ENCODE measurements at places on chromosomes 1 and 21. TPM values are rescaled to one million over a fixed set of nuclear protein-coding genes. Genes with fewer than 3 reads are reported as not detected.

DNA sequence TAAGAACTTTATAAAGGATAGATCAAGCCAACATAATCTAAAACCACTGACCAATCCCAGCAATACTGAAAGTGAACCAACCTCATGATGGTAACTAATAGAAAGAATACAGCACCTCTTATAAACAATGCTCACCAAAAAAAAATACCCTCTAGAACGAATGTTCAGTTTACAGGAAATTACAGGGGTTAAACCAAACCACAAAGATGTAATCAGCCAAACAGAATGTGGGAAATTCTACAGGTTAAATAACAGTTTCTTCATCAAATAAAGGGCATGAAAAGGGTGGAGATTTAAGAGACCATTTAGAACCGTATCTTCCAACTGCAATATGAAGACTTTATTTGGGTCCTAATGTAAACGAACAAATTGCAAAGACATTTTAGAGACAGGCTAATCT lies 30.4 kb downstream of the ARID4B start:
- H3K4me1 ChIP-seq, result peaks cover 36% of the 10 kb centered on the region
- DNase-seq, result peak; percentile 82
- no peaks in the 10 kb centered on the region for H3K36me3 ChIP-seq

GRCh38 chr1:50853325-50853724 lies 106.7 kb downstream of the FAF1 start:
- no peaks in the 10 kb centered on the region for H3K27me3 ChIP-seq
- no peak overlapping the region for H3K4me3 ChIP-seq
- DNase-seq, result no peak
- no peak overlapping the region for H3K27ac ChIP-seq
- H3K4me1 ChIP-seq, result no peaks in the 10 kb centered on the region

DNA sequence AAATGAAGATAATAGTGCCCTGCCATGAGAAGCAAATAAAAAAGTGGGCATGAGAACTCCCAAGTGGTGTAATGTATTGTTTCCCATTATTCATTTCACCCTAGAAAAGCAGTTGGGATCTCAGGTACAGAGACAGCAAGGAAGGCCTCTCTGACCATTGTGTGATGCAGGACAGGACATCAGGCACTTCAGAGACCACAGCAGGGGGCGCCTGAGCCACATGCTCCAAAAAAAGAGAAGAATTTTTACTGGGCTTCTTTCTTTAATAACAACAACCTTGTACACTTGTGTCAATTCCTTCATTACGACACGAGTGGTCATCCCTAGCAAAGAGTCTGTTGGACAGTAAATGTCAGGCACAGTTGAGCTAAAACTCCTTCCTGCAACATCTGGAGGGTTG lies 533.3 kb downstream of the OMA1 start:
- no peak overlapping the region for H3K27ac ChIP-seq
- H3K36me3 ChIP-seq, result no peaks in the 10 kb centered on the region
- no peaks in the 10 kb centered on the region for H3K4me1 ChIP-seq
- no peaks in the 10 kb centered on the region for H3K27me3 ChIP-seq
- no peak overlapping the region for H3K4me3 ChIP-seq

DNA sequence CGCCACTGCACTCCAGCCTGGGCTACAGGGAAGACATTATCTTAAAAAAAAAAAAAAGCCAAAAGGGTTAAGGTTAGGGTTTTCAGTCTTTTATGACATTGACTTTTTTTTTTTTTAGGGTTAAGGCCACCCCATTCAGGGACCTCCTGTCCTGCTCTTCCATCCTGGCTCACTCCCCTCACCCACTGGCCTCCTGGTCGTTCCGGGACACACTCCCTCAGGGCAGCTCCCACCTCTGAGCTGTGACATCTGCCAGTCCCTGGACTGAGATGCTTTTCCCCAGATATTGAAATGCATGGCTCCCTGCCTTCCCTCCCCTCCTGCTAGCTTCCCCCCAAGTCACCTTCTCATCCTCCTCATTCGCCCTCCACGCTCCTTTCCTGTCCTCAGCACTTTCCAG lies 9.6 kb downstream of the PLEKHG5 start:
- no peak for DNase-seq
- peaks cover 3% of the 10 kb centered on the region for H3K4me1 ChIP-seq
- no peak overlapping the region for H3K4me3 ChIP-seq
- no peaks in the 10 kb centered on the region for H3K36me3 ChIP-seq

DNA sequence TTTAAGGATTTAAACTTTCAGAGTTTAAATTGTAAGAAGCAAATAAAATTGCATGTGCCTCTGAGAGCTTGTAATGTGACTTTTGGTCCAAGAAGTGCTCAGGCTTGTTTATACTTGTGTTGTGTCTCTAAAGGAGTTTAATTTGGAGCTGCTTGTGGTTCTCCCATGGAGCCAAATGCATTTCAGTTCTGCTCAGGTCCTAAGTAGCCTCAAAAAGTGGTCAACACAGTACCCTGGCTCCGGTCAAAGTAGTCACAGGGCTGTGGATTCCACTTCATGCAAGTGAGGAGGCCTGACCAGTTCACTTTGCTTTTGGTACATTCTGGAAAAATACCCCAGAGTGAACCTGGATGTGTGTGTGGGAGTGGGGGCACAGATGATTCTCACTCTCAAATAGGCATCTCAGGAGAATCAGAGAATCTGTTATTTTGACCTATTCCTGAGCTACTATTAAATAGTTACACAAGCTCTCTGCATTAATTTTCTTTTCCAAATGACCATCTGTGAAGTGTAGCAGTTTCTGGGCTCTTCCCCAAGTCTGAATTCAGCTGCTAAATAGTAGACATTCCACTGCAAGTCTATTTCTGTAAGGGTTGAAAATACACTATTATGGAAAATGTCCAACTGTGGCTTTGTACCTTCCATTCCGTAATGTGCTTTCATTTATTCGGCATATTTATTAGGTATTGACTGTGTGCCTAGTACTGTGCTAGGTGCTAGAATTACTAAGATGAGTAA lies 31.7 kb upstream of the AGO1 start:
- no peak for DNase-seq
- H3K4me1 ChIP-seq, result no peaks in the 10 kb centered on the region
- peaks cover 9% of the 10 kb centered on the region for H3K36me3 ChIP-seq
- H3K27ac ChIP-seq, result no peak overlapping the region
- H3K4me3 ChIP-seq, result no peak overlapping the region

DNA sequence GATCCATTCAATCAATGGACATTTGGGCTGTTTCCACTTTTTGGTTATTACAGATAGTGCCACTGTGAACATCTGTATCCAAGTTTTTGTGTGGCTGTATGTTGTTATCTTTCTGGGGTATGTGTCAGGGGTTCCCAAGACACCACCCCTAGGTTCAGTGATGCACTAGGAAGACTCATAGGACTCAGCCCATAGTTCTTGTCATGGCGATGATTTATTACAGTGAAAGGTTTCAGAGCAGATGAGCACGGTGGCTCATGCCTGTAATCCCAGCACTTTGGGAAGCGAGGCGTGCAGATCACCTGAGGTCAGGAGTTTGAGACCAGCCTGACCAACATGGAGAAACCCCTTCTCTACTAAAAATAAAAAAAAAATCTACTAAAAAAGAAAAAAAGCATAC lies 64.1 kb downstream of the MAN1C1 start:
- no peaks in the 10 kb centered on the region for H3K27me3 ChIP-seq
- no peak for DNase-seq
- H3K36me3 ChIP-seq, result no peaks in the 10 kb centered on the region
- H3K27ac ChIP-seq, result no peak overlapping the region

- peak overlapping the region; percentile 68 for H3K27ac ChIP-seq
- H3K36me3 ChIP-seq, result no peaks in the 10 kb centered on the region
- no peak for DNase-seq
- H3K4me3 ChIP-seq, result peak overlapping the region; percentile 39
- peaks cover 67% of the 10 kb centered on the region for H3K4me1 ChIP-seq
These were observed 34.3 kb upstream of the CACYBP start for GRCh38 chr1:174965362-174966007.

DNA sequence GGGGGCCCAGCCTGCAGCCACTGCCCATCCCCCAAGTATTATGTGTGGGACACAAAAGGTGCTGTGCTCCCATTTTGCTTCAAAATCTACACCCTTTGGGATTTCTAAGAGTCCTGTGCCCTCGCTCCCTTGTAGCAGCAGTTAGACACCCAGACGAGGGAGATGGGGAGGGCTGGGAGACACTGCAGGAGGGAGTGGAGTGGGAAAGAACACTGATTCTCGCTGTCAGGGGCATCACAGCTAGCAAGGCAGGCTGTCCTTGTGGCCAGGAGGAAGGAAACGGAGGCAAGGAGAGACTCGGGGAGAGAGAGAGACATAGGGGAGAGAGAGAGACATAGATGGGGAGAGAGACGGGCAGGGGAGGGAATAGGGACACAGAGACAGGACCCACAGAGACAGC lies 38.5 kb downstream of the CSMD2 start:
- H3K27ac ChIP-seq, result no peak overlapping the region
- H3K27me3 ChIP-seq, result no peaks in the 10 kb centered on the region
- no peak overlapping the region for H3K4me3 ChIP-seq
- no peaks in the 10 kb centered on the region for H3K36me3 ChIP-seq
- no peaks in the 10 kb centered on the region for H3K4me1 ChIP-seq

DNA sequence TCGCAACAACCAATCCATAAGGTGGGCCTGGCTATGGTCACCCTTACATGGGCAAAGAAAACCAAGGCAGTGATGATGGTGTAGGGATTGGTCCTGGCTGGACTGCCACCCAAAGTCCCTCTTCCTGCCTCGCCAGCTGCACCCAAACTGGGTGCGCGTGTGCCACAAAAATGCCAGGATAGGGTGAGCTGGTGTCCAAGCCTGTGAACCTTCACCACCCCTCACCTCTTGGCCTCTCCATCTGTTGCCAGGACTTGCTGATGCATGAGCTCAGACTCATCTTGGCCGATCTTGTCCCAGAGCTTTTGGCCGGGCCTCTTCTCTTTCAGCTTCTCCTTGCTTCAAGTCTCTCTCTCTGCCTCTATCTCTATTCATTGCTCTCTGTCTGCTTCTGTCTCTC lies 41.8 kb downstream of the FOXD2 start:
- no peak overlapping the region for H3K4me3 ChIP-seq
- H3K36me3 ChIP-seq, result no peaks in the 10 kb centered on the region
- H3K27me3 ChIP-seq, result no peaks in the 10 kb centered on the region
- no peak for DNase-seq
- no peaks in the 10 kb centered on the region for H3K4me1 ChIP-seq

GRCh38 chr1:78281580-78281979 lies 209.2 kb upstream of the PTGFR start:
- no peaks in the 10 kb centered on the region for H3K27me3 ChIP-seq
- no peak overlapping the region for H3K27ac ChIP-seq
- no peak for DNase-seq
- H3K36me3 ChIP-seq, result no peaks in the 10 kb centered on the region

DNA sequence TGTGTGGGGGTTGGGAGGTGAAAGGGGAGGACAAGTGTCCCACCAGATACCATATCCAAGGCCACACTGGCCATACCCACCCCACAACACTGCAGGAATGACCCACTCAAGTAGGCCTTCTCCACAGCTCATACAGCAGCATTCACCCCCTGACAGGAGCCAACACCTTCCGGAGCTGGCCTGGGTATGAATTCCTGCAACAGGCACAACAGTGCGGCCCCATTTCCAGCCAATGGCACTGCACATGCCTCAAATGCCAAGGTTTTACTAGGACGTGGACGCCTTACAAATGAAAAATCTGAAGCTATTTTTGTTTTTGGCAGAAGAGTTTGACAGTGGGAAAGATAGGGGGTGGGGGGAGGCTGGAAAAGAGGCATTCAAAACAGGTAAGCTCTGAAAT lies 2.0 kb downstream of the KCND3 start:
- no peak overlapping the region for H3K4me3 ChIP-seq
- no peak for DNase-seq
- H3K36me3 ChIP-seq, result no peaks in the 10 kb centered on the region
- H3K4me1 ChIP-seq, result no peaks in the 10 kb centered on the region
- peaks cover 4% of the 10 kb centered on the region for H3K27me3 ChIP-seq

GRCh38 chr1:187477103-187477502 lies 648.4 kb downstream of the PLA2G4A start:
- no peaks in the 10 kb centered on the region for H3K27me3 ChIP-seq
- no peaks in the 10 kb centered on the region for H3K36me3 ChIP-seq
- no peak for DNase-seq

DNA sequence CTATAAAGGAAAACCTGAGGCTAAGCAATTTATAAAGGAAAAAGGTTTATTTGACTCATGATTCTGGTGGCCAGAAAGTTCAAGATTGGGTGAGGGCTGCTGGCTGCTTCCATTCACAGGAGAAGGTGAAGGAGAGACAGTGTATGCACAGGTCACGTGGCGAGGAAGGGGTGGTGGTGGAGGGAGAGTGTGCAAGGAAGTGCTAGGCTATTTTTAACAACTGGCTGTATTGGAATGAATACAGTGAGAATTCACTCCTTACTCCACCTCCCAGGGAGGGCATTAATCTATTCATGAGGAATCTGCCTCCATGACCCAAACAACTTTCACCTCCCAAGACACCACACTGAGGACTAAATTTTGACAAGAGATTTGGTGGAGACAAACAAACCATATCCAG lies 51.0 kb downstream of the SYDE2 start:
- no peak for DNase-seq
- H3K27ac ChIP-seq, result no peak overlapping the region
- H3K27me3 ChIP-seq, result no peaks in the 10 kb centered on the region
- H3K4me3 ChIP-seq, result no peak overlapping the region

- H3K36me3 ChIP-seq, result no peaks in the 10 kb centered on the region
- H3K27ac ChIP-seq, result peak overlapping the region; percentile 94
- peak; percentile 42 for DNase-seq
- H3K4me3 ChIP-seq, result peak overlapping the region; percentile 77
- H3K4me1 ChIP-seq, result peaks cover 31% of the 10 kb centered on the region
These were observed 2.0 kb downstream of the EFHD2 start for GRCh38 chr1:15411593-15412137.

GRCh38 chr1:4621646-4622045 lies 32.8 kb upstream of the AJAP1 start:
- no peaks in the 10 kb centered on the region for H3K4me1 ChIP-seq
- no peak overlapping the region for H3K4me3 ChIP-seq
- H3K36me3 ChIP-seq, result no peaks in the 10 kb centered on the region
- H3K27me3 ChIP-seq, result no peaks in the 10 kb centered on the region
- DNase-seq, result no peak
- H3K27ac ChIP-seq, result no peak overlapping the region

GRCh38 chr1:212158912-212159796 lies 123.6 kb downstream of the DTL start:
- DNase-seq, result peak; percentile 30
- H3K4me3 ChIP-seq, result no peak overlapping the region
- H3K27me3 ChIP-seq, result no peaks in the 10 kb centered on the region
- H3K4me1 ChIP-seq, result peaks cover 11% of the 10 kb centered on the region

DNA sequence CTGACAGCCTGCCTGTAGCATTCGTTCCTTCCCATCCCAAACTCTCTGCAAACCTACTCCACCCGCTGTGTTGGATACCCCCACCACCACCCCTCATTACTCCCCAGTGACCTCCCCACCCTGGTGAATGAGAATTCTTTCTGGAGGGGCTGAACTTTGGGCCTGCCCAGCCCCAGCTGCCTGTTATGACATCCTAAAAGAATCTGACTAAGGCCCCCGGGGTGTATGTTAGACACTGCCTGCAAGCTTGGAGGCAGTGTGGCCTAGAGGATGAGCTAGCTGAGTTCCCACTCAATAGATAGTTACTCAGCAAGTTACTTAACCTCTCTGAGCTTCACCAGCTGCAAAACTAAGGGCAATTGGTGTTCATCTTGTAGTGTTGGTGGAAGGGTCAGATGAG lies 110.2 kb upstream of the FGGY start:
- H3K4me3 ChIP-seq, result no peak overlapping the region
- H3K36me3 ChIP-seq, result no peaks in the 10 kb centered on the region
- no peaks in the 10 kb centered on the region for H3K4me1 ChIP-seq
- H3K27ac ChIP-seq, result no peak overlapping the region
- no peak for DNase-seq

The CHRM3 gene
- not detected for total RNA-seq

The TLCD4 gene
- total RNA-seq, result not detected

The NR1I3 gene
- total RNA-seq, result not detected

The PFKFB2 gene
- total RNA-seq, result 2.3 TPM

The RHD gene
- not detected for total RNA-seq

The ITLN1 gene
- not detected for total RNA-seq

The TRIM67 gene
- not detected for total RNA-seq

The CD101 gene
- total RNA-seq, result 12.8 TPM
